ENCODE measurements at places on chromosomes 6 and 20. TPM values are rescaled to one million over a fixed set of nuclear protein-coding genes. Genes with fewer than 3 reads are reported as not detected.

DNA sequence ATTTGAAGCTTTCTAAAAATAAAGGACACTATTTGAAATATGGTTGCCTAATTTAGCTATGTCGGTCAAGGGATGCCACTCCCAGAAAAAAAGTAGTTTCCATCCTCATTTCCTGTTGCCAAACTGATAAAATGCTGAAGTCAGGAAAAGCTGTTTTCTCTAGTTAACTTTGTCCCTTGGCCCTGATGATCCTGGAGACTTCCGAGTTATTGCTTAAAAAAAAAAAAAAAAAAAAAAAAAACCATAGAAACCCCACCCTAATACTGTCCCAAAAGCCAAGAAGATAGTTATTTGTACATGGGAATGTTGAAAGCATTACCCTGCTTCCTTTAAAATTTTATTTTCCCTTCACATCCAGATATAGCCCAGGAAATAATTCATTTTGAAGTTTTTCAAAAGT, 236.7 kb downstream of the SOD2 start:
- DNase-seq = no peak

DNA sequence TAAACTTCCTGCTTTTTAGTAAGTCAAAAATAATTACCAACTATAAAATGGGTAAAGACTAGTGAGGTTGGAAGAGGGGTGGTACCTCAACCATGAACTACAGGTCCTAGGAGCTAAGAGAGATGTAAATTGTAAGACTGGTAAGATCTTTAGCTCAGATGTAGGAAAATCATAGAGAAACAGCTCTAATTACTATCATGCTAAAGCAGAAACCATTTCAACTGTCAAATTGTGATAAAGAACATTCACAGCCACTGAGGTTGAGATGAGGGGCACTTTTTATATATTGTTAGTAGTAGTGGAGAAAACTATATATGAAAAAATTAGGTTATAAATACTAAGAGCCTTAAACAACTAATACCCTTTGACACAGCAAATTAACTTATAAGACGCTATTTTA, 20.0 kb downstream of the CDK19 start:
- no peak for DNase-seq

GRCh38 chr6:14194483-14194882, 76.9 kb downstream of the CD83 start:
- no peak for DNase-seq

- no peak for DNase-seq
Observed at GRCh38 chr6:116444575-116444974, 16.6 kb upstream of the CALHM6 start.

- DNase-seq = no peak
Observed at GRCh38 chr20:62554214-62554897, 78.6 kb upstream of the GATA5 start.

DNA sequence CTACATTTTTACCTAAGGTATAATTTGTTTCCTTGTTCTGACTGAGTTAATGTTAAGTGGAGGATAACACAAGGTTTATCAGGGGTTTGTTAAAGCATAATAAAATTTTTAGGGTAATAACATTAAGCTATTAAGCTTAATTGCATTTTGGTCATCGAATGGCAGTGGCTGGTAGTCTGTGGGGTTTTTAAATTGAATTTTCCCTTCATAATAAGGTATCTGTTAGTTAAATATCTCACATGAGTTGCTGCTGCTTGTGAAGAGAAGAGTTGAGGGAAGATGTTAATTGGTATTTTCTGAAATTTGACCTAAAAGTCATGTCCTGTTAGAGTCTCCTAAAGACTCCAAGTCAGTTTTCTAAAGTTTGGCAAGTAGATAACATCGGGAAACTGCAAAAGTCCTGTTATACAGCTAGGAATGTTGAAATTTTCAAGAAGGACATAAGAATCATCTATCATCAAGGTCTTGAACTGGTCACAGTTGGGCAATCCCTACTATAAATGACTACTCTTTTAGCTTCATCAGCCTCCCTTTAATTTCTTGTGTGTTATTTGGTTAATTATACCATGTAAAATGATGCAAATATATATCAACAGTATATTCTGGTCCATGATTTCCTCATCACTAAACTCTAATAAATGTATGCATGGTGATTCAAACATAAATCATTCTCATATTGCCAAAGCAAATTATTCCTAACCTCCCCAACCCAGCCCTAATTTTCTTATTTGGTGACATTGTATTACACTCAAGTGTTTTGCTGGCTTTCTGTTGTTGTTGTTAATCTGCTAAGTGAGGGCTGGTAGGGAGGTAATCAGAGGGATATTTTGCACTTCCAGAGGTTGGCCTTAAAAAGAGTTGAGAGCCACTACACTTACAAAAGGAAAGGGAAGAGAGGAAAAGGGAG, 64.0 kb downstream of the MAP3K5 start:
- no peak for DNase-seq

DNA sequence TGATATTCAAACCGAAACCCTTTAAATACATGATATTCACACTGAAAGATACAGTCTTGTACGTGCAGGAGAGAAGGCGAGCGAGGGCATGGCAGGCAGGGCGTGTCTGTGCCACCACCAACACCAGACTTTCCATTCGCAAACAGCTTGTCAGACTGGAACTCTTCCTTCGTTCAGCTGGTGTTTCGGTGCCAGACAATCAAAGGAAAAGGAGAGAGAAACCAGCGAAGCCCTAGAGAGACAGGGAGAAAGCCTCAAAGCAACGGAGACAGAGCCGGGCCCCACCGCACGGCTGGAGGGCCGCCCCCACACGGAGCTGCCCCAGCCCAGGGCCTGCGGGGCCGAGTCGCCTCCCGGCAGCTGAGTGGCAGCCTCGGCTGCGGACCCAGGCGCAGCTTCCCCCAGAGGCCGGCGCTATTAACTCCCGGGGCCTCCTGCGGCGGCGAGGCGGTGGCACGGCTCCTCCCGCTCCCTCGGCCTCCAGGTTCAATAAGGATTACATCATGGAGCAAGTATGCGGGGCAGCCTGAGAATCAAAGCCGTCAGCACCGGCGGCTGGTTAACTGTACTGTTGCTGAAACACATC, 32.1 kb upstream of the NR2E1 start:
- no peak for DNase-seq

GRCh38 chr20:19628570-19629134, 129.4 kb upstream of the RIN2 start:
- no peak for DNase-seq

GRCh38 chr6:35427435-35427834, 24.7 kb upstream of the FANCE start:
- no peak for DNase-seq

DNA sequence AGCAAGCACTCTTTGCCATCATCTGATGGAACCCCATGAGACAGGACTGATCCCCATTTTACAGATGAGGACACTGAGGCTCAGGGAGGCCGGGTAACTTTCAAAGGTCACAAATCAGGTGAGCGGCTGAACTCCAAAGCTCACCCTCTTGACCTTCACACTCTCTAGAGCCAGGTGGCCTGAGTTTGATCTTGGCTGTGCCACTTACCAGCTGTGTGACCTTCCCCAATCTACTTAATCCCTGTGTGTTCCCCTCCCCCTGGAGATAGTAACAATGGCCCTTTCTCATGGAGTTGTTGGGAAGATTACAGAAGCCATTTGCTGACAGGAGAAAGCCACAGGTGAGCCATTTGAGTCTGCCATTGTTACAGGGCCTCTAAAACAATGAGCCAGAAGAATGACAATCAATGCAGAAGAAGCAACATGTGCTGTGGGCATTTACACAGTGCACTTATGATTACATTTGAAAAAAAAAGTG, 34.5 kb downstream of the BMP7 start:
- no peak for DNase-seq

DNA sequence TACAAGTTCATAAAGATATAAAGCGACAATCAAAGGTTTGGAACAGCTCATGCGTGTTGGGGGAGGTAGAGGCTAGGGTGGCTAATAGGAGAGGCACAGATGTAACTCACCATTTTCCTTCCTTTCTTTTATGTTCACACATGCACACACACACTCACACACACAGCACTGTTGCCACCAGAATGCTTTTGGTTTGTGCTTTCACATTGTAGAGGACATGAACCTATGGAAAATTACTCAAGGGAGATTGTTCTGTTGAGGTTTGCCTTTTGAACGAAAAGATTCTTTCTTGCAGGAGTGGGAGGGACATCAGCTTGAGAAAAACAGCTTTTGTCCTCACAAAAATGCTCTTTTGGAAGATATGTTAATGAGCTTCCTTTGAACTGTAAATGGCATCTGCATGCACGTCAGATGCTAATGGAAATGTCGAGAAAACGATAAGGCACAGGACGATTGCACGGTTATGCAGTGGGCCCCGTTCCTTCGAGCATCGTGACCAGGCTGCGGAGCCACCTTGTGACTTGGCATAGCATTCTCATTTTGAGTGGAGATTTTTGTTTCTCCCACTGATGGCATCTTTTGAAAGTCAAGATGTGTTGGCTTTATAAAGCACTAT, 724.1 kb downstream of the KIF16B start:
- DNase-seq = no peak

- DNase-seq = no peak
Observed at GRCh38 chr20:14009208-14009607, 13.9 kb downstream of the MACROD2 start.

DNA sequence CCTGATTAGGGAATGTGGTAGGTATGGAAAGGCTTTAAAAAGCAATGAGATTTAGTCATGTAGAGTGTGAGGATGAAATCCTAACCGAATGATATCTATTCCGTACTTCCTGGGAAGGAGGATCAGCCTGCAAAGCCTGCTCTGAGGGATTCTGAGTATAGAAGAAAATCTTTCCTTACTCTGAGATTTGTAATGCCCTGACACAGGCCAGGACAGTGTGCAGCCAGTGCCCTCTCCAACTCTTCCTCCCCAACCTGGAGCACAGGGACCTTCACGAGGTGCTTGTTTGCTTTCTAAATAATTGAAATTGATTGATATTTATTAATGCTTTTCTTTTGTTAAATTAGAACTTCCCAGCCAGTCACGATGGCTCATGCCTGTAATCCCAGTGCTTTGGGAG, 131.6 kb downstream of the ADGRG6 start:
- no peak for DNase-seq

DNA sequence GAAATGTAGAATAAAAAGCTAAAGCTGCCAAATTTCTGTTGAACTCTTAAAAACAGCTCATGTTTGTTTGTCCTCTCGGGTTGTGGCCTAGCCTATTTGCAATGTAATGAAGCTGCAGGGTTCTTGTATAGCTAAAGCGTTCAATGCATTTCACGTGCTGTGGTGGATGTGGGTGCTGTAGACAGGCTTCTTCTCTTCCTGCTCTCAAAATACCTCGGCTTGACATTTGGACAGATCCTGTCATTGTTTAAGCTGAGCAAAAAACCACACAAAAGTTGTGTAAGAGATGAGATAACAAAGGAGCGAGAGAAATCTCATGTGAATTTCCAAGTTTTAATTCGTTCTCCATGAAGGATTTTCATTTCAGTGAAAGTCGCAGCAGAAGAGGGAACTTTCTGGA, 196.3 kb upstream of the UST start:
- DNase-seq = no peak

DNA sequence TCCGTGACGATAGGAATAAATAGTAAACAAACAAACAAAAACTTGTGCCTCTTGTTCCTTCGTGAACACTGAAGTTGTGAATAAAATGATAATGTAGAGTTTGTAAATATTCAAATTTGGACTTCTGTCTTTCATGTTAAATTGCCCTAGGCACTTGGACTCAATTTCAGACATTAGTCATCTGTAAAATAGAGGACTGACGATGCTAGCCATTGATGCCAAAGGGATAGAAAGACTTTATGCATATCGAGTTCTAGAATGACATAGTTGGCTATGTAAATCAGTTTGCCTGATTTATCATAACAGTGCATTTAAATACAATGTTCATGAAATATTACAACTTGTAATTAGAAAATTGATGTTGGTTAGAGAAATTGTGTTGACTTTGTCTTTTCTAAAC, 45.9 kb upstream of the FLRT3 start:
- no peak for DNase-seq

DNA sequence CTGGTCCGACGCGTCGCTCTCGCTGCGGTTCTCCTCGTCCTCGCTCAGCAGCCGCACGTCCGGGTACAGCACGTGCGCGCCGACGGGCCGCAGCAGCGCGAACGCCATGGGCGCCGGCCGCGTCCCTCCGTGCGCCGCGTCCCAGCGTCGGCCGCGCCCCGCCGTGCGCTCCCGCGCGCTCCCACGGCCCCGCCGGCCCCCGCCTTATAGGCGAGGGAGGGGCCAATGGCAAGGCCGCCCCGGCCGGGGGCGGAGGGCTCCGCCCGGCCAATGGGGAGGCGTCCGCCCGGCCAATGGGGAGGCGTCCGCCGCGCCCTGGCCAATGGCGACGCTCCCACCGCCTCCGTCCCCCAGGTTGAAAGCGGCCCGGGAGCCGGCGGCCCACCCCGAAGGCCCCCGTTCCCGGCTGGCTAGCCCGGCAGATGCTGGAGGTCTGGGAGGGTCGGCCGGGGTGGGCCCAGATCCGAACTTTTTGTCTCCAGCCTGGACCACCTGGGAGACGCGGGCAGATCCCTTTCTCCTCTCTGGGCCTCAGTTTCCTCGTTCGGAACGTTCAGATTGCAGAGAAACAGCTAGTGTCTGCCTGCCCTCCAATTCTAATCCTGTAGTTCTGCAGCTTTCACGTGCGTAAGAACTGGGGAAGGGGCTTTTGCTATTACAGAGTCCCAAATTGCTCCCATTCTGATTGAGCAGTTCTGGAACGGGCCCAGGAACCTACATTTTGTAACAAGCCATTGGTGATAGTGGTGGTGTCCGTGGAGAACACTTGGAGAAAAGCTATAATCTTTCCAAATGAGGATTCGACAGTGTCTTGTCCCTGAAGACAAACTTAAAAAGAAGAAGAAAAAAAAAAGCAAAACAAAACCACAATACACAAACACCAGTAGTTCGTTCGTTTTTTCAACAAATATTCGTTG, at the start of gene TCF15:
TSS of gene TCF15 (minus strand) at position 180 of the 917 bp plus-strand sequence. CDS start at position 108, 72 bp downstream.
- DNase-seq = no peak

DNA sequence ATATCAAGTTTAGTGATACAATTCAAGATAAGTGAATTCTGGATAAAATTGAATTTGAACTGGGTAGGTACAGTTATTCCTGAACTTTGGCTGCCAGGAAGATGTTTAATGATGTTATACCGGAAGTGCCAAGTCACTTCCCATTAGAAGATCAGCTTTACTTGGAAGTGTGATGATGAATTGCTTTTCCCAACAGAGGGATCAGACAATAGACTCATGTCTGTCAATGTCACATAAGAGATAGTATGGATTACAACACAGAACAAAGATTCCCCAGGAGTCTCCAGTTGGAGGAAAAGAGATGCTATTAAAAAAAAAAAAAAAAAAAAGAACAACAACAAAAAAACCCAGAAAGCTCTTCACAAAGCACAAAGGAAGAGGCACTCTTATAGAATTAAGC, 497.9 kb upstream of the EPHA7 start:
- DNase-seq = no peak

GRCh38 chr20:45329497-45330319, 18.5 kb downstream of the SDC4 start:
- DNase-seq = no peak

- peak; percentile 78 for DNase-seq
Observed at GRCh38 chr20:32031007-32031958, 20.8 kb upstream of the HCK start.

- no peak for DNase-seq
Observed at GRCh38 chr20:39318911-39319310, 356.8 kb downstream of the DHX35 start.

Gene COL21A1
- total RNA-seq = 4.2 TPM

Gene KIF25
- total RNA-seq = not detected

Gene SLC32A1
- total RNA-seq = not detected

Gene ALDH8A1
- total RNA-seq = 0.56 TPM

Gene SPATS1
- total RNA-seq = not detected

Gene SRMS
- not detected for total RNA-seq

Gene HUS1B
- 2.6 TPM for total RNA-seq

Gene CST9L
- total RNA-seq = not detected

Gene EGFL8
- 18.4 TPM for total RNA-seq

Gene ARMC2
- 2.8 TPM for total RNA-seq

Gene CST5
- not detected for total RNA-seq

Gene RRBP1
- total RNA-seq = 38.5 TPM

Gene TNXB
- 25.7 TPM for total RNA-seq

Data from suprapubic skin (tissue), 4 donors.